ENCODE measurements at places on chromosomes 11 and 22. TPM values are rescaled to one million over a fixed set of nuclear protein-coding genes. Genes with fewer than 3 reads are reported as not detected.

The MS4A15 gene
- not detected for polyA plus RNA-seq

The KLHL35 gene
- 0.76 TPM for polyA plus RNA-seq

The A4GALT gene
- polyA plus RNA-seq, result 24.4 TPM

The EFCAB6 gene
- 5.5 TPM for polyA plus RNA-seq

The C22orf39 gene
- 46.4 TPM for polyA plus RNA-seq

The FAM83F gene
- polyA plus RNA-seq, result 1.9 TPM

The NPTXR gene
- 4.8 TPM for polyA plus RNA-seq

The BSX gene
- polyA plus RNA-seq, result not detected

The SMIM35 gene
- polyA plus RNA-seq, result 0.30 TPM

The ADAMTS15 gene
- polyA plus RNA-seq, result 71.1 TPM

The POTEH gene
- not detected for polyA plus RNA-seq

The BCO2 gene
- polyA plus RNA-seq, result 6.2 TPM

The RFPL2 gene
- polyA plus RNA-seq, result 0.23 TPM

The HBG2 gene
- 2,349 TPM for polyA plus RNA-seq

The OR52E8 gene
- polyA plus RNA-seq, result not detected

The ANO9 gene
- 6.1 TPM for polyA plus RNA-seq

- DNase-seq, result no peak
These were observed 22.1 kb downstream of the GGTLC2 start for GRCh38 chr22:22666307-22667091.

DNA sequence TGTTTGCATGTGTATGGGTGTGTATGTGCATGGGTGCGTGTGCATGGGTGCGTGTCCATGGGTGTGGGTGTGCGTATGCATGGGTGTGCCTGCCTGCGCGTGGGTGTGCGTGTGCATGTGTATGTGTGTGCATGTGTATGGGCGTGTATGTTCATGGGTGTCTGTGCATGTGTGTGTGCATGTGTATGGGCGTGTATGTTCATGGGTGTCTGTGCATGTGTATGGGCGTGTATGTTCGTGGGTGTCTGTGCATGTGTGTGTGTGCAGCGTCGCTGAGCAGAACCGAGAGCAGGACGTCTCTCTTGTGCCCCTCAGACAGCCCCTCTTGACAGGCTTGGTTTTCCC, 13.9 kb downstream of the IL17REL start:
- no peak for DNase-seq

GRCh38 chr11:5467527-5467926, 18.4 kb downstream of the OR51I2 start:
- no peak for DNase-seq

DNA sequence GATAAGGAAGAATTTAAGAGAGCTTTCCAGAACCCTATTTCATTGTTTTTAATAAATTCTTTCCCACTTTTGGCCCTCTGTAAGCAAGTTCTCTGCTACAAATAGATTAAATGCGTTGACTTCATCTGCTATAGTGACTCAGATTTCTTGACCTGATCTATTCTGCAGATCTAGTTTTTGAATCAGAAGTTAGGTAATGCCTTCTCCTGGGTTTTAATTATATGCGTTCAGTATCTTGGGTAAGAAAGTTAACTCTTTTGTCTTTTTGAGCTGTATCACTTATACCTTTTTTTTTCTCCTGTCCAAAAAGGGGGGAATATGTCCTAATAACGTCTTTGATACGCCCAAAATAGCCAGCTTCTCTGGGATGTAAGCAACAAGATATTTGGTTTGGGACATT, 2.4 kb upstream of the HEPHL1 start:
- no peak for DNase-seq

DNA sequence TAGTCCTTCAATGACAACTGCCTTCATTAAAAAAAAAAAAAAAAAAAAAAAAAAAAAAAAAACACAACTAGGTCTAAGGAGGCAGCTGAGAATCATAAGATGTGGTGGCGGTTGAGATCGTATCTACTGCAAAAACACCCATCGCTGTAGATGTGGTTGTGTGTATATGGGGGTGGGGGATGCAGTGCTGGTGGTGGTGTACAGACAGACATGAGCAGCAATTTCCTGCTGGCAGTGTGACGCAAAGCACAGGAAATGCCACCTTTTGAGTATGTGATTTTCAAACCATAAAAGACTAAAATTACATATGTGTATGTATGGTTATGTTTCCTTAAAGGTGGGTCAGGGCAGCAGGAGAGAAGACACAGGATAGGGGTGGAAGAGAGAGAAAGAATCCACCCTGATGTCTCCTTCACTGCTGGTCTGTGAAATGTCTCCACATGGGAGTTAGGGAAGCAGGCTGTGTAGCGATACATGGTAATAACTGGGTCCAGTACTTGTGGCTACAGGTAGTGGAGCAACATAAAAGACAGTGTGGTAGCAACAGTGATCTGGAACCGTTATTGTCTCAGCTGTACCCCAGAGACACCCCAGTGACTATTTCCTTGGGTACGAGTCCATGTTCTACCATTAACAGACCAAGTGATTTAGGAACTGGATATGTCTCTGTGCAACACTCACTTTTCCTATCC, 57.9 kb downstream of the SYTL2 start:
- no peak for DNase-seq

GRCh38 chr11:11512929-11513328, 108.9 kb downstream of the GALNT18 start:
- DNase-seq, result no peak

GRCh38 chr11:10387206-10388083, 67.6 kb upstream of the AMPD3 start:
- no peak for DNase-seq

DNA sequence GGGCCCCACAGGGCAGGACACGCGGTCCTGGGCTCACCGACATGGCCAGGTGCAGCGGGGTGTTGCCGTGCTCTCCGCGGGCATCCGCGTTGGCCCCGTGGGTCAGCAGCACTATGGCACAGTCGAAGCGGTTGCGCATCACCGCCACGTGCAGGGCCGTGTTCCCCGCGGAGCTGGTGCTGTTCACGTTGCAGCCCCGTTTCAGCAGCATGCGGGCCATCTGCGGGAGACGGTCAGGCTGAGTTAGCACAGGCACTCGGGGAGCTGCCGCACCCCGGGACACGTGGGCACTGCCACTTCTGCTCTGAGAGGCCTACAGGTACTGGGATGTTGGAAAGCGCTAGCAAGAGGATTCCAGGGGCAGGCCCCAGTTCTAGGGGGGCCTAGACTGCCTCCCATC, 22.3 kb upstream of the BAIAP2L2 start:
- no peak for DNase-seq

GRCh38 chr22:28223826-28224225, 304.8 kb upstream of the PITPNB start:
- DNase-seq, result no peak

DNA sequence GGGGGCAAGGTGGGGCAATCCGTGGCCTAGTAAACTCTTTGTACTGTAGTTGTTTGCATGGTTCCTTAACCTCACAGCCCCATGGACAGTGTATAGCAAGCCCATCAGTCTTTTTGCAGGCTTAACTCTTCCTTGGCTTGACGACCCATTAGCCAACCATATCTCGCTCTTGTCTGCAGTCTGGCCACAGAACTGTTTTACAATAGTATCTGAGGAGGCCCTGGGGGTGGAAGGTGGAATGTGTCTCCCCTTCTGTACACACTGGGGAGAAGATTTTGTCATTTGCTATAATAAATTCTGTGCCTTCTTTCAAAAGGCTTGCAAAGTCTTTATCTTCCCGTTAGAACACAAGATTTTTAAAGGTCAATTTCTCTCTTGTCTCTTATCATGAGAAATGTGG, 190.3 kb upstream of the NARS2 start:
- no peak for DNase-seq

- DNase-seq, result no peak
These were observed 1.0 kb downstream of the FJX1 start for GRCh38 chr11:35619116-35619854.

DNA sequence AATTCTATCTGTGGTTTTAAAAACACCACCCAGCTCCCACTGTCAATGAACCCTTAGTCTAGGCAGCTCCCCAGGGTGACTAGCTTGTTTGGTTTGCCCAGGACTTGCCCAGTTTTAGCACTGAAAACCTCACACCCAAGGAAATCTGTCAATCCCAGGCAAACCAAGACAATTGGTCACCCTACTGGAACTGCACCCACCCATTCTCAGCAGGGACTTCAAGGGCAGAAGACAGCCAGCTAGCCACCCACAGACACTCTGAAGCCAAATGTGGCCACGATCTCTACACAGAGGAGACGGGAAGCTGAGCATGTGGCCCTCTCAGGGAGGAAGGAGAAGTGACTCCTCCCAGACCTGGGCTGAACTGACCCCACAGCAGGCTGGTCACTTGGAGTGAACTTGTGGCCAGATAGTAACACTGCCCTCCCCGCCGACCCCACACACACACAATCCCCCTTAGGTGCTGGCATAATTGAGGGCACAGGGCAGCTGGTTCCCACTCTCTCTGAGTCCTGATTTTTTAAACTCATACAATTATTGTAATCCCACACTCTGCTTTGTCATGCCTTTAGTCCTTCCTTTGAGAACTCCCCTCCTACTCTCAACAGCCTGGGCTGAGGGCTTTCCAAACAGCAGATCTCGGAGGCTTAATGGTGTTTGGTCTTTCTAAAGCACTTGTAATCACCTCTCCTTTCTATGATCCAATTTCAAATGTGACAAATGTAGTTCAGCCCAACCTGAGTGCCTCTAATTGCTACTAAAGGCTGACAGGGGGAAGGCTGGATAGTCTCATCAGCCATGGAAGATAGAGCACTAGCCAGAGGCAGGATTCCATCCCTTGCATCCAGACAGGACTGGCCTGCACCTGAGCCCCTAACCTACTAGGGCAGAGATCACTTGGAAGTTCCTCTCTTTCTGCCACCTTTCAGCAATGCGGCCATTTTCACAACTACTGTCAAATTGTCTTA, 74.7 kb upstream of the DRD2 start:
- no peak for DNase-seq

DNA sequence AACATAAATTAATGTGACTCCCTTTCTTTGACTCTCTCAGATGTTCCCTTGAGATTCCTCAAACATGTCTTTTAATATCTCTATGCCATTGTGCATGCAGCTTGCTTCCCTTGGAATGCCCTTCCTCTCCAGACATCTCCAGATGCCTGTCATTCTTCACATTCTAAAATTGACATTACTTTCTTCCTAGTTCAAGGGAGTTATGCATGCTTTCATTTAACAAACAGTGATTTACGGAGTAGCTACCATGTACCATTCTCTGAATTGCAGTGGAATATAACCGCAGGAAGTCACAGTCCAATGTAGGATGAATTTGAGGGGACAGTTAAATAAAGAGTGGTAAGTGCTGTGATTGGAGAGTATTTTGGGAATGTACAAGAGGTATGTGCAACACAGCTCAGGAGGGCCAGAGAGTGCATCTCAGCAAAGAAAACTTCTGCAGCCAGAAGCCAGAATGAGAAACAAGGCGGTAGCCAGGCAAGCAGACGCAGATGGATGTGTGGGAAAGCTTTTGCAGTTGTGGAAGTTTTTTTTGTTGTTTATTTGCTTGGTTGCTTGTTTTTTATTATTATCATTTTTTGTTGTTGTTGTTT, 18.7 kb downstream of the MMP10 start:
- DNase-seq, result no peak

GRCh38 chr22:46293577-46294260, 3.0 kb upstream of the GTSE1 start:
- DNase-seq, result no peak

GRCh38 chr11:12154871-12155668, 44.7 kb downstream of the MICAL2 start:
- no peak for DNase-seq

DNA sequence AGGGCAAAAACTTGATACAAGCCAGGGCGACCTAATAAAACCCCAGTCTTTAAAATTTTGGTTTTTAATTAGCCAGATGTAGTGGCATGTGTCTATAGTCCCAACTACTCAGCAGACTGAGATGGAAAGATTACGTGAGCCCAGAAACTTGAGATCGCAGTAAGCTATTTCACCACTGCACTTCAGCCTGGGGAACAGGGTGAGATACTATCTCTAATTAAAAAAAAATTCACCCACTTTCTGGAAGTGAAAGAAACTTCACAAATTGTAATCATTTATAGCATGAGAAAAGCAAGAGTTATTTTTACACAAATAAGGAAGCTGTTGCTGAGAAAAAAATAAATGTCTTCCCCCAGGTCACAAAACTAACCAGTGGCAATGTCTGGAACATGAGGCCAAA, 882 bp upstream of the GLYATL2 start:
- no peak for DNase-seq

GRCh38 chr11:12876340-12876739, 132.8 kb upstream of the RASSF10 start:
- no peak for DNase-seq

- DNase-seq, result no peak
These were observed 24.8 kb downstream of the RASSF10 start for GRCh38 chr11:13033760-13034533.

GRCh38 chr11:37449146-37449545, 851.1 kb upstream of the RAG2 start:
- peak; percentile 18 for DNase-seq

DNA sequence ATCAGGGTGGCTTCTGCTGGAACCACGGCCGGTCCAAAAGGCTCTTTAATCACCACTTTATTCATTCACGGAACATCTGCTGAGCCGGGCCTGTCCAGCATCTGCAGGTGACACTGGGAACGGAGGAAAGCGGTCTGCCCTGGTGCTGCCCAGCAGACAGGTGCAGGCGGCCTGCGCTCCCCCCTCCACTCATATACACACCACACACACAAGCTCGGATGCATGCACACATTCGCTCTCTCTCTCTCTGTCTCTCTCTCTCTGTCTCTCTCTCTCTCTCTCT, 736.9 kb downstream of the BRD1 start:
- no peak for DNase-seq

GRCh38 chr22:33893512-33893911, 26.8 kb downstream of the LARGE1 start:
- DNase-seq, result no peak

DNA sequence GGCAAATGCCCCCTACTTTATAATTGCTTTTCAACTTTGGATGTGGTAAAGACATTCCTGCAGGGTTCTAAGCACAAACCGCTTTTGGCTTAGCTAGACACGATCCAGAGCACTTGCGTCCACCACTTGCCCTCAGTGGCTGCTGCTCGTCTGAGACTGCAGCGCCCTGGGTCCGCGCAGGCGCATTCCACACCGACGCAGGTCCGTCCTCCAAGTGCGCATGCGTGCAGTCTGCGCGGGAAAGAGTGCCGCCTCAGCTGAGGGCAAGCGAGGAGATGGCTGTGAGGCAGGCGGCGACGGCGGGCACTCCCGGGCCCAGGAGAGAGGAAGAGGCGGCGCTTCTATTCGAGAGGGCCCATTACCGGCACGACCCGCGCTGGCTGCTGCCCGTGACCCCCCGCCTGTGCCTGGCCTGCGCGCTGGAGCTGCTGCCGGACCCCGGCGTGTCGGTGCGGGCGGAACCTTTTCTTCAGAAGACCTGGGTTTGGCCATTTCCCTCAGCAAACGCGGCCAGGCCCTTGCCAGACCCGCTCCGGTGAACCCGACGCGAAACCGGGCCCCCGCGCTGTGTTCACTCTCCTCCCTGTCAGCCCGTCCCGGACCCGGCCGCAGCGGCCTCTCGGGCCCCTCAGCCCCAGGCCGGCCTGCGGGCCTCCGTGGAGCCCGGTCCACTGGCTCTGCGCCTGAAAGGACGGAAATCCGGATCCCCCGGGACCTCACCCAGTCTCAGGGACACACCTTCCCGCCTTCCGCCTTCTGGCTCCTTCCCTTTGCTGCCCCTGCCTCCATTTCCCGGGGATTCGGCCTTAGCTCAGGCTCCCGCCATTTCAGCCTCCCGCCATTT, at the start of gene MEI1:
Gene MEI1 (plus strand): TSS at position 240 of the 844 bp plus-strand sequence. CDS start 36 bp downstream, at position 276.
- DNase-seq, result no peak

GRCh38 chr11:82995754-82996398, 75.8 kb downstream of the RAB30 start:
- DNase-seq, result no peak

- no peak for DNase-seq
These were observed 3.1 kb upstream of the PGGHG start for GRCh38 chr11:285894-286220.

- no peak for DNase-seq
These were observed 58.7 kb downstream of the ZNF280B start for GRCh38 chr22:22449819-22450218.
